NT2/D1 (cell line): ENCODE measurements at places on chromosomes 2 and 18.

DNA sequence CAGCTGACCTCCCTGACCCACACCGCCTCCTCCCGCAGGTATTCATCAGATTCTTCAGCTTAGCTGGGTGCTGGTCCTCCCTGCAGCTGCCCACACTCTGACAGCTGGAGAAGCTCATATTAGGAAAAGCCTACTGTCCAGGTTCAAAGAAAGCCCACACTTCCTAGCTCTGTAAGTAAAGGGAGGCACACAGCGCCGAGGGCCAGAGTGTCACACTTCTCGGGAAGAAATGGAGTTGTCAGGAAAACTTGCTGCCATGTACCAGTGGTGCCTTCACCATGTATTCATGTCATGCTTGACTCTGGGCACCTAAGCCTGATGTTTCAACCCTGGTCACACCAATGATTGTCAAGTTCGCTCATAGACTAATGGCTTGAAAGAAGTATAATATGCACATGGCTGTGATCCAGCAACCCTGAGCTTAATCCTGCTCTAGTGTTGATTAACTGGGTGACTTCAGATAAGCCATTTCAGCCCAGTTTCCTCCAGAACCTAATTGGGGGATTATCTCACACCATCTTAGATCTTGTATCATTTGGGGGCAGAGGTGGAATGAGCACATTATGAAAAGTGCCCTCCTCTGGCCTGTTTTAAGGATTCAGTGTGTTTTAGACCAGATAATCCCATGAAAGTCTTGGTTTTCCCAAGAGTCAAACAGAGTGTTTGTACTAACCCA is 180.3 kb upstream of the PARD3B start:
- no peak for DNase-seq

- no peak for DNase-seq
Observed at GRCh38 chr2:233857511-233858141, 3.3 kb upstream of the HJURP start.

- no peak for DNase-seq
Observed at GRCh38 chr2:31057691-31058090, 80.5 kb downstream of the GALNT14 start.

GRCh38 chr2:12918835-12919445 is 202.2 kb downstream of the TRIB2 start:
- no peak for DNase-seq

- DNase-seq = no peak
Observed at GRCh38 chr2:12675352-12675795, 41.4 kb upstream of the TRIB2 start.

DNA sequence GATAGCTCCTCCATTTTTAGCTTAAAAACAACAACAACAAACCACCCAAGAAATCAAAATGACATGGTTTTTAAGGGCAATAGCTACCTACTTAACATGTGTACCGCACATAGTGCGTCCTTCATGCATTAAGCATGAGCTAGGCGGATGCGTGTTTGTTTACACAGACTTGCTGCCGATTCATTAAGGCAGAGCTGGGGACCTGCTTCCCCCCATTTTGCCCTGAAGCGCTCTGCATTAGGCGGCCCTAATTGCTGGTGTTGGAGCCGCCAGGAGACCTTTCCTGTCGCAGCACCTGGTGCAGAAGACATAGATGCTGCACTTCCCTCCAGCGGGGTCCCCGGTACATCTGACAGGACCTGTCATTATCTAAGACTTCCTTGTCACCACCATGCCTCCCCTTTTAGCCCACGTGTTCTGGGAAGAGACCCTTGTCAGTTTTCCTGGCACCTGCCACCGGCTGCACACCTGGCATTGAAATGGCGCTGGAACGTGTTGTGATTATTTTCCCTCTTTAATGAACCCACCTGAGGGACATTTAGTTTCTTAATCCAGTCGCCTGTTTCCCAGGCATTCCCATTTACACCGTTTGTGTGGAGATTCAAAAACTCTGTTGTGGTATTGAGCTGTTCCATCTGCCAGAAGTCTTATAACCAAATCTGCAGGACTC is 261.1 kb upstream of the RAB12 start:
- no peak for DNase-seq

GRCh38 chr2:176419591-176420071 is 150.4 kb downstream of the MTX2 start:
- DNase-seq = no peak

DNA sequence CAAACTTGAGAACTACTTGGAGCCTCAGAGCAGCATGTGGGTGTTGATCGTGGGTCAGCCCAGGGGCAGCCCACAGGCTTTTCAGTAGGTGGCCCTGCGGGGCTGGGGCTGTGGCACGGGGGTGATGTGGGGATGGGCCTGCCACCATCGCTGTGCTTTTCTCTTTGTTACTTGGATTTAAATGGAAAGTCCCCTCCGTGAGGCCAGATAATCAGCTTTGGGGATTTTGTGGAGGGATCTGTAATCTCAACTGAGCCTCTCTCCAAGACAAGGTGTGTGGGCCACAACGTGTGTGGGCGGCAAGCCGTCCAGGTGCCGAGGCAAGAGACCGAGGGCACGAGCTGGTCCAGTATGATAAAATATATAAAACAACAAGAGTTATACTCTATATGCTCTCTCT is 16.7 kb downstream of the COLEC11 start:
- no peak for DNase-seq

DNA sequence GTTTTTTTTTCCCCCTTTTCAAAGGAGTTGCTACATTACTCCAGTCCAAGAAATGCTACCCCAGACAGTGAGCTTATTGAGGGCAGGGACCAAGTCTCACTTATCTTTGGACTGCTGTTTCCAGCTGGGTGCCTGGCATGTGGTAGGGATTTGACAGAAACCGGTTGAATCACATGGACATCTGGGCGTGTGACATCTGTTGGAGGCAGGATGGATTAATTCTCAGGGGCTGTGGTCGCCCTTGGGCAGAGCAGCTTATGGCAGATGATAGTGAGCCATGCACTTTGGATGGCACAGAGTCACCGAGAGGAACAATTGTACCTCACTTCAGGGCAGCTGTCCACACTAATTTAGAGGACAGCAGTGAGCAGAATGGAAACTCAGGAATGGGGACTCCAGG is 254.6 kb upstream of the ID2 start:
- DNase-seq = no peak

- no peak for DNase-seq
Observed at GRCh38 chr18:80037869-80038630, 3.8 kb downstream of the RBFA start.

DNA sequence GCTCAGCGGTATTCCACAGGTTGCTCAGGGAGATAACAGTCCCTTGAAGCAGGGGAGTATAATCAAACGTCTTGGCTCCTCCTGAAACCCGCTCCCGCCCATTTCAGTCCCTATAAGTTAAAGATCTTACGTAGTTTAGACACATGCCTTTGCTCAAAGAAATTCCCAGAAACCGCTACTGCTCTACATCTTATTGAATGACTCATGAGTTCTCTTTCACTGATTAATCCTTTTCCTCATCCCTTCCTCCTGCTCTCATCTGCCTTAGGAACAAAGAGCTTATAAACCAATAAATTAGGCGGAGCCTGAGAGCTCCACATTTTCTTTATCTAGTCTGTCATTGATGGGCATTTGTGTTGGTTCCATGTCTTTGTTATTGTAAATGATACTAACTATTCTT is 4.2 kb upstream of the SERPINB4 start:
- no peak for DNase-seq

GRCh38 chr2:9556121-9556743 is 602 bp upstream of the ADAM17 start:
- no peak for DNase-seq

GRCh38 chr2:33529771-33530481 is 53.5 kb downstream of the RASGRP3 start:
- no peak for DNase-seq

GRCh38 chr2:61268249-61268648 is 106.3 kb downstream of the C2orf74 start:
- DNase-seq = no peak

GRCh38 chr18:64037812-64038414 is 68.0 kb downstream of the SERPINB8 start:
- peak; percentile 39 for DNase-seq

- no peak for DNase-seq
Observed at GRCh38 chr18:32258558-32259204, 68.8 kb downstream of the MEP1B start.

DNA sequence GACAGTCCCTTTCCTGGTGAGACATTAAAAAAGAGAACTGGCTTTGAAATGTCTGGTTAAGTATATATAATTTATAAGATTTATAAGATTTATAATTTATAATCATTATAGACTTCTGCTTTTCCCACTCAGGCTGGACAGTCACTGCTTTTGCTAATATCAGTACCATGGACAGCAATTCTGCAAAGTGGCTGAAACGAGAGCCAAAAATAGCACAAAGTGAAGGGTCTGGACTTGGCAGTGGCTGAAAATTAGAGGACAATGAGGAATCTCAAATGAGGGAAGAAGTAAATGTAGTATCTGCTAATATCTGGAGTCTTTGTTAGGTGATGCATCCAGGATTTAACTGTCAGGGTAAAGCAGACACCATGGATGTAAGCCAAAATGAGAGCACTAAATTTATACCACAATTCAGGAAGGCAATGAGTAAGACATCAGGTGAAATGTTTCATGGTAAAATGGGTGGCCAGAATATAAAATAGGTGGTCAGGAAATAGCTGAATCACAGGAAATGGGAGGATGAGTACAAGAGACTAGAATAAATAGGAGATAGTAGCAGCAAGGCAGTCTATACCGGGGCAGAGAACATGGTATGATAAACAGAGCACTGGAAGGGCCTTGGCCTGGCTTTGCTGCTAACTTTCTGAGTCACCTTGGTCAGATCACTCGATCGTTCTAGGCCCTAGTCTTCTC is 39.6 kb upstream of the BOD1L2 start:
- no peak for DNase-seq

- no peak for DNase-seq
Observed at GRCh38 chr2:72926811-72927465, 9.6 kb downstream of the EMX1 start.

DNA sequence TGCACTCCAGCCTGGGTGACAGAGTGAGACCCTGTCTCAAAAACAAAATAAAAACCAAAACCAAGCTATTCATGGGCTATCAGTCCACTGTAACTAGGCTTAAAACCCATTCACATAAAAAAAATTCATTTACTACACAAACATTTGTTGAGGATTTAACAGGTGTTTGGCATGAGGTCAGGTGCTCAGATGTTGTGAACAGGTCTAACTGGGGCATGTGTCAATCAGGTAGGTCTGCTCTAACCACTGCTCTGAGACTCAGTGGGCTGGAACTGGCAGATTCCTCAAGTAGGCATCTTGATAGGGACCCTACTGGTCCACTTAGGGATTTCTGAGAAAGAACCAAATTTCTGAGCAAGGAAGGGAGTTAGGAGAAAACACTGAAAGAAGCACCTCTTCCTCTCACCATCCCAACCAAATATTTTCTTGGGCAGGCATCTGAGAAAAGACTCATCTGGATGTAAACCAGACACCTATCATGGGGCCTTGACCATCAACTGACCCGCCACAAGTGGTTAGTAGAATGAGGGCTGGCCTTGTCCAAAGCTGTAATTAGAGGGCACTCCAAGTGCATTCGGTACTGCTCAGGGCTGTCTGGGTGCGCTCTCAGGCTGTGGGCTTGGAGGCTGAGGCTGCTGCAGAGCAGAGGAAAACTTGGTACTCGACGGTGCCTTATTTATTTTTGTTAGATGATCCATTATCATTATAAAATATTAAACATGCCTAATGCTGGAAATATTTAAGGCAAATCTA is 33.9 kb downstream of the WIPF1 start:
- no peak for DNase-seq

DNA sequence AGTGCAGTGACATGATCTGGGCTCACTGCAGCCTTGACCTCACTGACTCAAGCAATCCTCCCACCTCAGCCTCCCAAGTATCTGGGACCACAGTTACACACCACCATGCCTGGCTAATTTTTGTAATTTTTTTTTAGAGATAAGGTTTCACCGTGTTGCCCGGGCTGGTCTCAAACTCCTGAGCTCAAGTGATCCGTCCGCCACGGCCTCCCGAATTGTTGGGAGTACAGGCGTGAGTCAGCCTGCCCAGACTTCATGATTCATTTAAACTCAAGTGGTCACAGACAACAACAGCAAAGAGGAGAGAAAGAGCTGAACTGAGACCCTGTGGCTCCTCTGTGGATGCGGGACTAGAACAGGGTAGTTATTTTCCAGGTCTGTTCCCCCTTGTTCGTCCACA is 83.0 kb downstream of the TSHZ1 start:
- DNase-seq = no peak

DNA sequence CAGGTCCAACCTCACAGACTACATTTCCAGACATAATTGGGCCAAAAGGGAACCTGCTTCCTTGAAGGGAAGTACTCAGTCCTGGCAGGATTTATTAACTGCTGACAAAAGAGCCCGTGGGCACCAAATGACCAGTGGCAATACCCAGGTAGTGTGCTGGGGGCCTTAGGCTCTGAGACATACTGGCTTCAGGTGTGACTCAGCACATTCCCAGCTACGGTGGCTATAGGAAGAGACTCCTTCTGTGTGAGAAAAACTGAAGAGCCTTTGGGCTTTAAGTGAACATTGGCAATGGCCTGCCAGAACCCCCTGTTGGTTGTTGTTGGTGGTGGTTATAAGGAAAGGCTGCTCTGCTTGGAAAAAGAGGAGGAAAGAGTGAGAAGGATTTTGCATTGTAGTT is 401.8 kb downstream of the KCNJ3 start:
- DNase-seq = no peak

- DNase-seq = no peak
Observed at GRCh38 chr2:207269038-207269437, 103.3 kb upstream of the KLF7 start.

- DNase-seq = no peak
Observed at GRCh38 chr2:24830786-24831185, 37.6 kb downstream of the CENPO start.

GRCh38 chr2:64751286-64752260 is 97.9 kb upstream of the SERTAD2 start:
- DNase-seq = no peak

- DNase-seq = no peak
Observed at GRCh38 chr18:506264-506663, 5.8 kb upstream of the COLEC12 start.

GRCh38 chr2:36322108-36322507 is 33.5 kb upstream of the CRIM1 start:
- DNase-seq = peak; percentile 20

GRCh38 chr2:28366496-28367282 is 26.0 kb upstream of the FOSL2 start:
- no peak for DNase-seq

DNA sequence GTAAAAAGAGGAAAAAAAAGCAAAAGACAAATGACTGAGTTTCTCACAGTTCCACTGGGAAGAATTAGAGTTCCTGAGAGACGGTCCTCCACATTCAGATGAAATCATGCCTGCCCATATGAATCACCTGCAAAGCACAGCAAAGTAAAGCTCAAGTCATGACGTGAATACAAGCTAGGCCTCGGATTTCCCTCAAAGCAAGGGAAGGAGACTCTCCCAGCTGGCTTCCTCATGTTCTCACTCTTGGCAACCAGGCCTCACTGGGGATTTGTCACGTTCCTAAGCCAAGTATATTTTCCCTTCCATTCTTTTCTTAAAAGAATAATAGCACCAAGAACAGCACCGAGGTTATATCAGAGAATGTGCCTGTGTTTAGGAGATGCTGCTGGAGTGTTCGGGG is 47.0 kb downstream of the CYP27C1 start:
- DNase-seq = no peak
